ENCODE measurements at places on chromosomes 1 and 21. TPM values are rescaled to one million over a fixed set of nuclear protein-coding genes. Genes with fewer than 3 reads are reported as not detected.

- peak; percentile 99 for DNase-seq
Measured at GRCh38 chr1:151165738-151166504, at the start of the genes LYSMD1 and SCNM1. Gene LYSMD1, minus strand, starts transcription at chr1:151165902. Its CDS starts 644 bp downstream, at chr1:151165258. Gene SCNM1, plus strand, starts transcription at chr1:151166144. Its CDS starts 9 bp downstream, at chr1:151166153.

- DNase-seq: no peak
Measured at GRCh38 chr1:157161901-157162300, 23.7 kb upstream of the ETV3 start.

GRCh38 chr1:64296459-64296858 is 93.0 kb downstream of the UBE2U start:
- no peak for DNase-seq

GRCh38 chr1:64664299-64664698 is 80.6 kb upstream of the RAVER2 start:
- DNase-seq: no peak

GRCh38 chr1:25688390-25689119 is 72.0 kb downstream of the MAN1C1 start:
- no peak for DNase-seq

DNA sequence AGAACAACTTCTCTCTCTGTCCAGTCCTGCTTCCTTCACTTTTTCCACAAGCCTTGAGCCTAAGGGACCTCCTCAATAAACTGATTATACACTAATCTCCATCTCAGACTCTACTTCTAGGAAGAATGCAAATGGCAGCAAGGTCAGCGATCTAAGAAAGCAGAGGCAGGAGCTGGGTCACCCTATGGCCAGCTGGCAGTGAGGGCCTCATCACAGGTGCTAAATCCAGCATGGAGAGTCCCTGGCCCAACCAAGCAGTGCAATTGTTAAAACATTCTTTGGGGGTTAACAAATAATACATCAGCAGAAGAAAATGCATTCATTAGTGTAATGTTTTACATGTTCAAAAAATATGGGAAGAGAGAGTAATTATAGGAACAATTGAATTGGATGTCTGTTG is 416.0 kb downstream of the SIPA1L2 start:
- DNase-seq: no peak

GRCh38 chr1:39103328-39104157 is 77.4 kb downstream of the NDUFS5 start:
- peak; percentile 78 for DNase-seq

GRCh38 chr1:3073489-3074296 is 4.7 kb downstream of the PRDM16 start:
- DNase-seq: no peak

DNA sequence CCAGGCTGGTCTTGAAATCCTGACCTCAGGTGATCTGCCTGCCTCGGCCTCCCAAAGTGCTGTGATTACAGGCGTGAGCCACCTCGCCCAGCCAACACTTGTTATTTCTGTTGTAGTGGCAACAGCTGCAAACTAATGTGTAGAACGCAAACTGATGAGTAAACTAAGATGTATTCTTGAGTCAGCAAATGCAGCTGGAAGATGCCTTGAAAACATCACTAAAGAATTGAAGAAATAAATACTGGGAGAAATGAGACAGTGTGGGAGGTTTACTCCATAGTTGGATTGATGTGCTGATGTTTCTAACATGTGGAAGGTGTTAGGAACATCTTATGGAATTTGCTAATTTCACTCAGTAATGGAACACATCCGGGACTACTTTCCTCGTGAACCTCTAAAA is 61.3 kb upstream of the KCNE2 start:
- DNase-seq: no peak

DNA sequence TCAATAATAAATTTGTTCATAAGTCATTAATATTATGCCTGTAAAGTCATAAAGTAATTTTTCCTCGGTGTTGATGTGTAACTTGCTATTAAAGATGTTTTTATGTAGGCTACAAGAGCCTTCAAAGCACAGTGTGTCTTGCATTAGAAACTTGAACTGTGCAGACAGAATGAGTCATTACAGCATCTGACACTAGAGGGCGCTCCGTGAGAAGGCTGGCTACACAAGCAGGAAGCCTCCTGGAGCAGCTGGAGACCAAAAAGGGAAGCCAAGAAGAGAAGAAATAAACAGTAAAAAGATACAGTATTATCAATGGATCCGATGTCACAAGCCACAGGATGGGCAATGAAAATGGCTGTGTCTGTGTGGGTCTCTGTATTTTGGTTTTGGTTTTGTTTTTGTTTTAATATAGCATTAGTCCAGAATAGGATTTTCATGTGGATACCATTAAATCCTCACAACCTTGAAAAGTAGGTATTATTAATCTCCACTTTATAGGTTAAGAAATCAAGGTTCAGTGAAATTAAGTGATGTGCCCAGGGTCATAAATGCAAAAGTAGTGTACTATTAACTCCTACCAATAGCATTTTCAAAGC is 16.1 kb upstream of the LRRC8D start:
- peak; percentile 85 for DNase-seq

DNA sequence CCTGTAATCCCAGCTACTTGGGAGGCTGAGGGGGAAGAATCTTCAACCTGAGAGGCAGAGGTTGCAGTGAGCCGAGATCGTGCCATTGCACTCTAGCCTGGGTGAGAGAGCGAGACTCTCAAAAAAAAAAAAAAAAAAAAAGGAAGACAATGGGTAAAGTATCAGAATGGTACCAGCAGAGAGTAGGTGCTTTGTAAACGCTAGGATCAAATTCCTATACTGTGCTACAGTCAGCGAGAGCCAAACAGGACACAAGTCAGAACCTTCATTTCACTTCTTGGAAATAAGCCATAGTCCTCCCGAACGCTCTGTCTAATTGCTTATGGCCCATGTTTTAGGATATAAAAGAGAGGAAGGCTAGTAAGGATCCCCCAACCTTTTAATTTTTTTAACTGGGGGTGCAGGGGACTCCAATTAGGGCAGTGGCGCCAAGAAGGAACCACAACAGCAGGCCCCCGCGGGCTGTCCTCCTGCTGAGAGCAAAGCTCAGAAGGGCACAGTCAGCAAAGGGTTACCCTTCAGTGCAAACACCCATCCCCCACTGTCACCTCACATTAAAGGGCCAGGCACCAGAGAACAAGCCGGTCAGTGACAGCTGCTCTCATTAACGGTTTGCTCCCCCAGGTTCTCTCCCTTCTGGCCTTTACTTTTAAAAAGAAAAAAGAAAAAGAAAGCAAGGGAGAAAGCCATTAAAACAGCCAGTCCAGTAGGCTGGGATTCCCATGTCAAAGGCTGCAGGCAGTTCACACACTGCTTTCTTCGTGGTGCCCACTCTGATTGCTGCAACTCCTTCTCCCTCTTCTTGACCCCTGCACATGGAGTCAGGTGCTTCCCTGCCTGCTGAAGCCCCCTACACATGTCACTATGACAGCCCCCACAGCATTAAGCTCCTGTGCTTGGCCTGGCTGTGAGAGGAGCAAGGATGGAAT is 69.4 kb downstream of the PLPP3 start:
- no peak for DNase-seq

- DNase-seq: no peak
Measured at GRCh38 chr1:167794043-167794442, 72.3 kb downstream of the MPZL1 start.

DNA sequence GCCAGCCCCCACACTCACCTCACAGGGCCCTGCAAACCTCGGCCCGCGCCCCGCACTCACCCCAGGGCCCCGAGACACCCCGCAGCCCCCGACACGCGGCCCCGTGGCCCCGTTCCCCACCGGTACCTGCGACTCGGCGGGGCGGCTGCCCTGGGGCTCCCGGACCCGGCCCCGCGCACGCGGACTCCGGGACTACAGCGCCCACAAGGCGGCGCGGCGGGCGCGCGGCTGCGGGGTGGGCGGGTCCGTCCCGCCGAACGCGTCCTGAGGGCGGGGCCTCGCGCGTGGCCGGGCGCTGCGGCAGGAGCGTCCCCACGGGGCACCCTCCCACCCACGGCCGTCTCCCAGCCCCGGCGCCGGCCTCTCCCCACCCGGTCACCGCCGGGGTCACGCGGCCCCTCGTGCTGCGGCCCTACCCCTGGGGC is at the start of gene SLC19A1:
TSS of gene SLC19A1 (minus strand) at position 199 of the 425 bp plus-strand sequence. CDS start 4,481 bp downstream, outside the sequence.
- peak; percentile 76 for DNase-seq

GRCh38 chr1:30191154-30191702 is 532.2 kb downstream of the MATN1 start:
- peak; percentile 6 for DNase-seq

GRCh38 chr1:232468249-232468648 is 161.7 kb downstream of the SIPA1L2 start:
- no peak for DNase-seq

DNA sequence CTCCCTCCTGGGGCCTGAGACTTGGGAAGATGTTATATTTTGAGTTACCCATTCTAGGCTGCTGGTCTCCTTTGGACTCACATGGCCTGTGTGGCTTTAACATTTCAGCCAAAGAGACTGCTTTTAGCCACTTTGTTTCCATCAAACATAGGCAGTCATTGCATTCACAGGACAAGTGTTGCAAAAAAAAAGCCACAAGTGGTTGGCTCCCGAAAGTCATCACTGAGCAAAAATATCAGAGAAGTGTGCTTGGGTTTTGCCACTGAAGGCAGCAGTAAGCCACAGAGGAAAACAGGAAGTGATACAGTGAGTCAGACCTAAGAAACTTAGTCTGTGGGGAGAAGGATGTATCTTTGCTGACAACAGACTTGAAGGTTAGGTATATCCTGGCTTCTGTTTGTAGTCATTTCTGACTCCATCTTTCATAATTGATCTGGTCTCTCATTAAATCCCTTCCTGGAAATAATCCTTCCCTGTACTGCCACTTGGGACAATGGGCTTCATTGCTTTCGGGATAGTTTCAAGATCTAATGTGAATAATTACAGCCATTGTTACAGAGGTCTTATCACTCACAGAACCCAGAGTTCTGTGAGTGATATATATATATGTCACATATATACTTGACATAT is 80.9 kb downstream of the COLGALT2 start:
- peak; percentile 89 for DNase-seq

GRCh38 chr1:24874611-24875234 is 55.4 kb downstream of the RUNX3 start:
- DNase-seq: peak; percentile 24

GRCh38 chr1:68936530-68936929 is 439.6 kb upstream of the DEPDC1 start:
- DNase-seq: no peak

DNA sequence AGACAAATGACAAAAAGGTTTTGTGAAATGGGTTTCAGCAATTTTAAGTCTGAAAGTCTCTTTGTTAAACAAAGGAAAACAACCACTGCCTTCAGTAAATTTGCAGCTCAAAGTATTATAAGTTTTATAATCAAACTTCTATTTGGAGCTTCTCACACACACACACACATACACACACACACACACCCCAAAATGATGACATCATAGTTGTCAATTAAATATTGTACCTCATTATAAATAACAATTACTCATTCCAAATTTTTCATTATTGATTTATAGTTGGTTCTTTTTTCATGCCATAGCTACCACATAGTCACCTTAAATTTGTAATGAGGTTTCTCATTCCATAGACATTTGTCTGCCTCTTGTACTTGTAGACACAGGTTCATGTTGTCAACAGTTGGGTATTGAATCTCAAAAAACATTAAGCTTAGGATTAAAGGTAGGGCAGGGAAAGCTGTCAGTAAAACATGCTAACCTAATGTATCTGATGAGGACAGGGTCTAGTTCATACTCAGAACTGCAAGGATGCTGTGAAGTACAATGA is 2.4 kb upstream of the SERTAD4 start:
- no peak for DNase-seq

DNA sequence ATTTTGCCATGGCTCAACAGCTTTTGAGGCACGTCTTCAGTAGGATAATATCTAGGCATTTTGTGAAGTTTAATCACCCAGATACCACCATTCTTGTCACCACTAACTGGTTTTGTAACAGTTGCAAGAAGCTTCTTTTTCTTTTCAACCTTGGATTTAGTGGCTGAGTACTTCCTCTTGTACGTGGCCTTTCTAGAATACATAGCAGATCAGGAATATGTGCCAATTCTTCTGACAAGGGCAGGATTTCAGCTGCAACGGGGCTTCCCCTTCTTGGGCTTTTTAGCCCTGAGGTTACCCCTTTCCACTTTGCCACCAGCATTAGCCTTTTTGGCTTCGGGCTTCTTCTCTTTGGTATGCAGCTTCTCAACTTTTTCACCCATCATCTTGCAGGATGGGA is 79.3 kb upstream of the WARS2 start:
- no peak for DNase-seq

GRCh38 chr1:175877939-175878737 is 134.7 kb upstream of the TNR start:
- no peak for DNase-seq

DNA sequence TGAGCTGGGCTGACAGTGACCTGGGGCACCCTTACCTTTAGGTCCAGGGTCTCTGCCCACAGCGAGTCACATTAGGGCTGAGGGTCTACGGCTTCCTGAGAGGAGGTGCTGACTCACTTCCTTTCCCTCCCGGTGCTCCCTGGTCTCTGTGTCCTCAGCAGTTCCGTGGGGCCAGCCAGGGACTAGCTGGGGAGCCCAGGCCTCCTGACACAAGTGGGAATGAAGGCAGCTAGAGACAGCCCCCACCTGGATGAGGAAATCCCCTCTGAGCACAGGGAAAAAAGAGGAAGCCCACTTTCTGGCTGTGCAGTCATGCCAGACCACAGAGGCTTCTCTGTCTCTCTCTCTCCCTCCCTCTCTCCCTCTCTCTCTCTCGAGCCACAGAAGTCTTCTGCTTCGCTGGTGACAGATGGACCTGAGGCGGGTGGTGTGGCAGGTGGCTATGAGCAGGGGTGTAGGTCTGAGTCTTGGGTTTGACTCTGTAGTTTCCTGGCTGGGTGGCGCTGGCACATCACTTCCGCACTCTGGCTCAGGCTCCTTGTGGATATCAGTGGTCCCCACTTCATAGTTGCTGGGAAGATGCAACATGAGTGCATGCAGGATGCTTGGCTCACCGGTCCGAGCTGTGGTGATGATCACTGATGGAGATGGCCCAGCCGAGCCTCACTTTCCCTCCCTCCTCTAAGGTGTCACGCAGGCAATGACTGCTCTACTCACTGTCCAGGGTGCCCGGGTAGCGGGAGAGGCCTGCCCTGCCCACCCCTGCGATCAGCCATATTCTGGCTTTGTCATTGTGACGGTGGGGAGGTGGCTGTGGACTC is 3.5 kb downstream of the SLC66A1 start:
- DNase-seq: peak; percentile 70

Gene LENEP
- 0.40 TPM for total RNA-seq

Gene MYCL
- total RNA-seq: 0.44 TPM

Gene EMC1
- total RNA-seq: 43.3 TPM

Gene TFF3
- total RNA-seq: 1,055 TPM

Gene GCSAML
- not detected for total RNA-seq

Gene CD48
- not detected for total RNA-seq

Gene INAVA
- not detected for total RNA-seq

Gene RPS27
- total RNA-seq: 1,667 TPM

Gene MAP3K21
- 0.44 TPM for total RNA-seq

Gene CFHR2
- not detected for total RNA-seq

Gene NUCKS1
- 74.2 TPM for total RNA-seq

Gene CASQ2
- total RNA-seq: not detected

Gene TP53BP2
- total RNA-seq: 21.8 TPM

All from lung microvascular endothelial cell (primary cell).